HCT116 (cell line): ENCODE measurements at places on chromosomes 2 and 18. TPM values are rescaled to one million over a fixed set of nuclear protein-coding genes. Genes with fewer than 3 reads are reported as not detected.

Gene GATA6
- 3.3 TPM for total RNA-seq

DNA sequence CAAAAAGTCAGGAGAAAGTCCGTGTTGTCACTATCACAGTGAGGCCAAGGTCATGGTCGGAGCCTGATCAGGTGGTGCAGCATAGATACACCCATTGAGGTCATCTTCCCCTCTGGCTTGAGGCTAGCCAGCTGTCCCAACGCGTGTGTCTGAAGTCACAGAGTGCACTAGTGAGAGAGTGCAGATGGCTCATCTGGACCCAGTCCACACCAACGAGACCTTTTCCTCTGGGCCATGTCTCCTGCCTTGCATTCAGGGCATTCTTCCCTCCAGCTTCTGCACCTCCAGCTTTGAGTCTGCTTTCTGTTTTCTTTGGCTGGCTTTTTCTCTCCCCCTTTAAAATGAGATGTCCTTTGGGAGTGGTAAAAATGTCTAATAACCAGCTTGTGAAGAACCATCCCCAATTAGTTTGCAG, 146.9 kb downstream of the TDRD15 start:
- no peaks in the 10 kb centered on the region for H3K27me3 ChIP-seq
- no peak overlapping the region for H3K4me3 ChIP-seq
- no peaks in the 10 kb centered on the region for H3K36me3 ChIP-seq
- no peak for DNase-seq
- H3K4me1 ChIP-seq, result no peaks in the 10 kb centered on the region

- no peaks in the 10 kb centered on the region for H3K4me1 ChIP-seq
- H3K36me3 ChIP-seq, result no peaks in the 10 kb centered on the region
- no peaks in the 10 kb centered on the region for H3K27me3 ChIP-seq
- DNase-seq, result no peak
- H3K27ac ChIP-seq, result no peak overlapping the region
These were observed 385.6 kb upstream of the ID2 start for GRCh38 chr2:8296306-8296705.

DNA sequence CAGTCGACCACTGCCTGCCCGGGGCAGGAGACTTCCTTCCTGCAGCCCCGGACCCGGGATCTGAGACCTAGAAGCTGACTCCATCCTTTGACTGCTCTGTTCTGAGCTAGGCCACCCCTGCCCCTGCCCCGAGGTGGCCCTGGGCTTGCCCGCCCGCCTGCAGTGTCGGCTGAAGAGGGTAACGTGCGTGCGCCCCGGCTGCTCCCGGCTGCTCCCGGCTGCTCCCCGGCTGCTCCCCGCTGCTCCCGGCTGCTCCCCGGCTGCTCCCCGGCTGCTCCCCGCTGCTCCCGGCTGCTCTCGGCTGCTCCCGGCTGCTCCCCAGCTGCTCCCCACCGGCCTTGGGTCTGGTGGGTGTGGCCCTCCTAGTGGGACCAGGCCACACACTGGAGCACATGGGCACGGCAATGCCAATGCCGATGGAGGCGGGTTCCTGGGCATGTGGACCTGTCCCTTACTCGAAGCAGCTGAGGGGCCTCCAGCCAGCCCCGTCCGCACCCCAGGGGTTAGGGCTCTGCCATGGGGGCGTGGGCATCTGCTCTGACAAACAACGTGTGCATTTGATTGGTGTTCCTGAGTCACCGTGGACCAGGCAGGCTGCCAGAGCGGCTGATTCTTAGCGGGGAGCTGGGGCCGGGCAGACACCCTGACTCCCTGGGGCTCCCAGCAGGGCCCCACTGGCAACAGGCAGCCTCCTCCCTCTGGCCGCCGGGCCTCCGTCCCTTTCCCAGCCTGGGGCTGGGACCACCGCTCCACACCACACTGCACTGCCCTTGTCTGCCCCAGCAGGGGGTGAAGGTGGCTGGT, 2.0 kb upstream of the GAL3ST2 start:
- H3K4me3 ChIP-seq, result no peak overlapping the region
- H3K4me1 ChIP-seq, result peaks cover 16% of the 10 kb centered on the region
- H3K27me3 ChIP-seq, result no peaks in the 10 kb centered on the region
- H3K36me3 ChIP-seq, result no peaks in the 10 kb centered on the region
- peak overlapping the region; percentile 14; the same call in 1 of the 2 replicates for H3K27ac ChIP-seq
- DNase-seq, result peak; percentile 29

- H3K36me3 ChIP-seq, result no peaks in the 10 kb centered on the region
- no peak overlapping the region for H3K4me3 ChIP-seq
- H3K27me3 ChIP-seq, result no peaks in the 10 kb centered on the region
- no peak overlapping the region for H3K27ac ChIP-seq
- DNase-seq, result no peak
These were observed 486.4 kb downstream of the DSC3 start for GRCh38 chr18:30556112-30556511.

DNA sequence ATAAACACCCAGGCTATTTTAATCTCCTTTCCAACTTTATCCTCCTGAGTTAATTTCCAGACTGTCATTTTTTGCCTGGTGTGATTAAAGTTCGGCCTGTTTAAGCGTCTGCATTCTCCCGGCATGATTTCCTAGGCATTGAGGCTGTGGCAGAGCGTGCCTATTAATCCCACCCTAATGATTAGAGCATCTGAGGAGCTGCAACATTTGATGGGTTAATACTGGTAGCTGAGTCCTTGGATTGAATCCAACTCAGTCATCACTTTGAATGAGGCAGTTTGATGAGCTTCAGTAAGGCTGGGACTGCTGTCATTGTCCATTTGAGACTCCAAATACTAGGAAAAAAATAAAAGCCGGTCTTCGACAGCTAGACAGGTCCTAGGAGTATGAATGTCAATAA, 882.5 kb downstream of the SLC4A3 start:
- no peaks in the 10 kb centered on the region for H3K27me3 ChIP-seq
- H3K4me1 ChIP-seq, result no peaks in the 10 kb centered on the region
- H3K27ac ChIP-seq, result no peak overlapping the region
- no peaks in the 10 kb centered on the region for H3K36me3 ChIP-seq
